ENCODE measurements at places on chromosomes 12 and 14.

GRCh38 chr12:131755305-131756113 is 44.6 kb downstream of the SFSWAP start:
- peak; percentile 61 for DNase-seq

DNA sequence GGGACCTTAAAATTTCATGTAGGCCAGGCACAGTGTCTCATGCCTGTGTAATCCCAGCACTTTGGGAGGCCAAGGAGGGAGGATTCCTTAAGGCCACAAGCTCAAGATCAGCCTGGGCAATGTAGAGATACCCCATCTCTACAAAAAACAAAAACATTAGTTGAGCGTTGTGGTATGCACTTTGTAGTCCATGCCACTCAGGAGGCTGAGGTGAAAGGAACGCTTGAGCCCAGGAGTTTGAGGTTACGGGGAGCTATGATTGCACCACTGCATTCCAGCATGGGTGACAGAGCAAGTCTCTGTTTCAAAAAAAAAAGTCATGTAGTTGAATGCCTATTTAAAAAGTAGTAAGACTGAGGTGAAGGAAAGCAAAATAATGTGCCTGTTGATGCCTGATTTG is 83.5 kb downstream of the TTC6 start:
- DNase-seq: no peak

GRCh38 chr14:21915826-21916225 is 242.2 kb upstream of the OR4E1 start:
- DNase-seq: no peak

DNA sequence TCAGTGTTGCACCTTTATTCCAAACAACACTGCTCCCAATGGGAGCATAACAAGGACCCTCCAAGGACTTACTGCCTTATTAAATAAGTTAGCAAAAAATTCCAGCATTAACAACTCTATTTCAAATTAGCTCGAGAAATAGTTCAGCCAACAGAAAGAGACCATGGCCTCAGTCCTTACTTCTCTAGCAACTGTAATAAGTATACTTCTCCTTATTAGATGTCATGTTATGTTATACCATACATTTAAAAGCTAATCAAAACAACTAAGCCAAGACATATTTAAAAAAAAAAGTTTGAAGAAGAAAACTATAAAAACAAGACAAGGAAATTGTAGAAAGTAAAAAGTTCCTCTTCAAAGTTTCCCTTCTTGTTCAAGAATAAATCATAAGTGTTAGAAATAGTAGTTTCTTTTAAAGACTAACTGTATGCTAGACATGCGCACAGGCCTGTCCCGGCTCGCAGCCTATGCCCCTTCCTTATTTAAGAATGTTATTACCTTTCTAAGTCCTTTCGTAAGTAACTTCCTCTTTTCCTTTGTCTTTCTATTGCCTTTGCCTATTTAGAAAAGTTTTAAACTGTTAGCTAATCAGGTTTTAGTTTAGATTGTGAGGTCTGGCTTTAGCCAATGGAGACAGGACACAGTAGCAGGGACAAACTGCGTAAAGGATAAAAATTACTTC is 68.6 kb downstream of the RESF1 start:
- no peak for DNase-seq

GRCh38 chr12:5807090-5807414 is 138.0 kb downstream of the ANO2 start:
- no peak for DNase-seq

GRCh38 chr14:92362781-92363235 is 39.8 kb downstream of the SLC24A4 start:
- DNase-seq: no peak

GRCh38 chr14:69088586-69088985 is 64.3 kb downstream of the DCAF5 start:
- no peak for DNase-seq

GRCh38 chr12:25459541-25459951 is 93.5 kb downstream of the LMNTD1 start:
- no peak for DNase-seq

GRCh38 chr14:90184094-90184493 is 72.3 kb upstream of the PSMC1 start:
- no peak for DNase-seq

DNA sequence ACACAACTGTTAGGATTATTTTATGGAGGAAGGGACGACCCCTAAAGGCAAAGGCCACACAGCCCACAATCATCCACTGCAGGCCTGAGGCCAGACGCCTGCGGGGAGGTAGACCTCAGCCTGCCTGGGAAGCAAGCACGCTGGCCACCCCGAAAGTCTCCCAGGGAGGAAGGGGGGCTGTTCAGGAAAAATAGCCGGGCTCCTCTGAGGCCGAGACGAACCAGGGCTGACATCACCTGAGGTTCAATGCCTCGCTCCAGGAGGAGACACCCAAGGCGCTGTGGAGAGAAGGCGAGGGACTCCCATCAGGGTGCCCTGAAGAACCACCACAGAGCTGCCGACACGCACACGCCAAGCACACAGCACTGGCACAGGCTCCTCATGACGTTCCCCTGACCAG is 127.4 kb downstream of the PIWIL1 start:
- DNase-seq: no peak
